T-helper 17 cell (primary cell): ENCODE measurements at places on chromosomes 12 and 14. TPM values are rescaled to one million over a fixed set of nuclear protein-coding genes. Genes with fewer than 3 reads are reported as not detected.

DNA sequence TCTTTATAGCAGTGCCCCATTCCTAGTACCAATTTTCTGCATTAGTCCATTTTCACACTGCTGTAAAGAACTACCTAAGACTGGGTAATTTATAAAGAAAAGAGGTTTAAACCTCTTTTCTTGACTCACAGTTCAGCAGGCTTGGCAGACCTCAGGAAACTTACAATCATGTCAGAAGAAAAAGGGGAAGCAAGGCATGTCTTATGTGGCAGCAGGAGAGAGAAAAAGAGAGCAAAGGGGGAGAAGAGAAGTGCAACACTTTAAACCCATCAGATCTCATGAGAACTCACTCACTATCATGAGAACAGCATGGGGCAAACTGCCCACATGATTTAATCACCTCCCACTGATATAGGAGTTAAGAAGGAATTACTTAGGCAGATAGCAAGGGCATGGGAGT, 101.6 kb upstream of the PLEKHG7 start:
- H3K27ac ChIP-seq = peak overlapping the region; percentile 1
- no peak for DNase-seq
- peaks cover 4% of the 10 kb centered on the region for H3K36me3 ChIP-seq
- H3K27me3 ChIP-seq = no peaks in the 10 kb centered on the region

DNA sequence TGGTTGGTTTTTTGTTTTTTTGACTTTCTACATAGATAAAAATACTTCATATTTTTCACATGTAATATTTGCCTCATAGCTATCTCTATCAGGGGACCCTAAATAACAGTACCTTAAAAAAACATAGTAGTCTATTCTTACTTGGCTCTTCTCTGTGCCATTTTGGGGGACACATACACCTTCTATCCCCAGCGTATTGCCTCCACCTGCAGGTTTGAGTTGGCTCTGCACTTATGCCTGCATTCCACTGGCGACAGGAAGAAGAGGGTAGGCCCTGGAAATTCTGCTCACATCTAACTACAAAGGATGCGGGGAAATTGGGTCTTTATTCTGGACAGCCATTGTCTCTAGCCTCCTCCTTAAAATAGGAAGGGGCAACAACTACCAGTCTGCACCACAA, 13.8 kb upstream of the IFI27L2 start:
- H3K36me3 ChIP-seq = peaks cover 2% of the 10 kb centered on the region
- no peak for DNase-seq
- peaks cover 3% of the 10 kb centered on the region for H3K4me1 ChIP-seq
- H3K4me3 ChIP-seq = no peak overlapping the region

GRCh38 chr14:100589071-100589759, 2.0 kb upstream of the BEGAIN start:
- no peak for DNase-seq
- H3K4me1 ChIP-seq = peaks cover 11% of the 10 kb centered on the region
- H3K36me3 ChIP-seq = peaks cover 4% of the 10 kb centered on the region
- H3K27me3 ChIP-seq = peaks cover 50% of the 10 kb centered on the region
- no peak overlapping the region for H3K27ac ChIP-seq
- no peak overlapping the region for H3K4me3 ChIP-seq

- peak overlapping the region; percentile 93 for H3K4me3 ChIP-seq
- peaks cover 81% of the 10 kb centered on the region for H3K27me3 ChIP-seq
- H3K4me1 ChIP-seq = peaks cover 20% of the 10 kb centered on the region
- peak; percentile 62 for DNase-seq
- no peak overlapping the region for H3K27ac ChIP-seq
These were observed 9.4 kb downstream of the LHX5 start for GRCh38 chr12:113462117-113462774.

- peak overlapping the region; percentile 100 for H3K27ac ChIP-seq
- H3K27me3 ChIP-seq = no peaks in the 10 kb centered on the region
- no peaks in the 10 kb centered on the region for H3K36me3 ChIP-seq
- peak overlapping the region; percentile 97 for H3K4me3 ChIP-seq
These were observed 3.1 kb downstream of the HDAC7 start for GRCh38 chr12:47816403-47817271.

DNA sequence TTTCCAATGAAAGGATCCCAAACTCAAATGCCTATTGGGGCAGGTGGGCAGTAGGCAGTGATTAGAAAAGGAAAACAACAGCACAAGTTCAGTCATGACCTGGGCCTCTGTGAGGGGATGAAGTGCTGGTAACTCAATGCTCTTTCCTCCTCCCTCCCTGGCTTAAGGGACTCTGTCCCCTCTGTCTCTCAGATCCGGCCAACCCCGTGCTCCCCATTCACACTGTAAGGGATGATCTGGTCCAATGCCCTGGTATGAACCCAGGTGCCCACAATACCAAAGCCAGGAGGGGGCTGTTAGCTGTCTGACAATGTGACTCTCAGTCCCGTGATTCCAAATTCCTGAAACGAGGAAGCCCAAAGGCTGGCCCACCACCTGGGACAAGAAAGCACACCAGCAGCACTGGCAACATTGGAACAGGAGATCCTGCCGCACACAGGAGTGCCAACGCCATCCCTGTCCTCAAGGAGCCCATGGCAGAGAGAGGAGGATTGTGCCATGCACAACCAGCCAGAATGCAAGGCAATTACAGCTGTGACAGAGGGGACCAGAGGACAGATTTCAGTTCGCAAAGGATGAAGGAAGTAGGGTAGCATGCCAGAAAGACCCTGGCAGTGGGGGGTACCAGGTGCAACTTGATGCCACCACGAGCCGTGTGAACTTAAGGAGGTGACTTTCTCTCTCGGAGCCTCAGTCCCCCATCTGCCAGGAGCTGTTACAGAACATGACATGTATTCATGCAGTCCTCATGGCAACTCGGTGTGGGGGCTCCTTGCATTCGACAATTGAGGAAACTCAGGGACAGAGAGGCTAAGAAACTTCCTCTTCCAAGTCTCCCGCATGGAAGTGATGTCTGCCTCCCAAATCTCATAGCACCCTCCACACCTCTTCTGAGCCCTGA, 37.6 kb downstream of the SERPINA3 start:
- H3K4me1 ChIP-seq = no peaks in the 10 kb centered on the region
- no peak overlapping the region for H3K4me3 ChIP-seq
- DNase-seq = no peak
- no peak overlapping the region for H3K27ac ChIP-seq
- H3K36me3 ChIP-seq = no peaks in the 10 kb centered on the region
- no peaks in the 10 kb centered on the region for H3K27me3 ChIP-seq

DNA sequence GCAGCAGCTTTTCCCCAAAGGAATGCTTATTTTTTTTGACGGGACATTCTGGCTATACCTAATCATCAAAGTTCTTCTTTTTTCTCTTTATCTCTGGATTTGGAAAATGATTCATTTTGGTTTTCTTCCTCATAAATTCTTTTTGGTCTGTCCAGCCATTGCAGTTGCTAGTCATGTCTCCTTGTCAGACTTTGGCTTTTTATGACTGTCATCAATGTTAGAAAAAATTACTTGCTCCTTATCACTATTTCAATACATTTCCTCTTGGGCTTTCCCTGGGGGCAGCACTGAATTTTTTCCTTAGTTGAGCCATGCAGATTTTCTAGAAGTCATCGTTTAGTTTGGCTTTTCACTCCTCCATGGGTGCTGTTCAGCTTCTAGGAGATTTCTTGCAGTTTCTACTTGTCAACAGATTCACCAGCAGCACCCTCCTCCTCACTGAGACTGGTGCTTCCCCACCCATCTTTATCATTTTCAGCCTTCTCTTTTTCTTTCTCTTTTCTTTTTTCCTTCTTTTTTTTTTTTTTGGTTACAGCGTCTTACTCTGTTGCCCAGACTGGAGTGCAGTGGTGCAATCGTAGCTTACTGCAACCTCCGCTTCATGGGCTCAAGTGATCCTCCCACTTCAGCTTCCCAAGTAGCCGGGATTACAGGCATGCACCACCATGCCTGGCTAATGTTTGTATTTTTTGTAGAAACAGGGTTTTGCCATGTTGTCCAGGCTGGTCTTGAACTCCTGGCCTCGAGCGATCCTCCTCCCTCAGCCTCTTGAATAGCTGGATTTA, 5.2 kb downstream of the ADIPOR2 start:
- H3K4me3 ChIP-seq = no peak overlapping the region
- H3K4me1 ChIP-seq = peaks cover 45% of the 10 kb centered on the region
- H3K36me3 ChIP-seq = peaks cover 2% of the 10 kb centered on the region
- DNase-seq = no peak
- H3K27me3 ChIP-seq = no peaks in the 10 kb centered on the region
- peak overlapping the region; percentile 8 for H3K27ac ChIP-seq

GRCh38 chr12:107235600-107235999, 142.3 kb upstream of the CRY1 start:
- no peak overlapping the region for H3K27ac ChIP-seq
- no peak for DNase-seq
- H3K27me3 ChIP-seq = peaks cover 31% of the 10 kb centered on the region
- no peak overlapping the region for H3K4me3 ChIP-seq
- H3K36me3 ChIP-seq = peaks cover 2% of the 10 kb centered on the region

- H3K4me3 ChIP-seq = no peak overlapping the region
- no peak overlapping the region for H3K27ac ChIP-seq
- H3K36me3 ChIP-seq = no peaks in the 10 kb centered on the region
- DNase-seq = no peak
- no peaks in the 10 kb centered on the region for H3K27me3 ChIP-seq
These were observed 23.4 kb downstream of the PRKAB1 start for GRCh38 chr12:119691202-119691810.

DNA sequence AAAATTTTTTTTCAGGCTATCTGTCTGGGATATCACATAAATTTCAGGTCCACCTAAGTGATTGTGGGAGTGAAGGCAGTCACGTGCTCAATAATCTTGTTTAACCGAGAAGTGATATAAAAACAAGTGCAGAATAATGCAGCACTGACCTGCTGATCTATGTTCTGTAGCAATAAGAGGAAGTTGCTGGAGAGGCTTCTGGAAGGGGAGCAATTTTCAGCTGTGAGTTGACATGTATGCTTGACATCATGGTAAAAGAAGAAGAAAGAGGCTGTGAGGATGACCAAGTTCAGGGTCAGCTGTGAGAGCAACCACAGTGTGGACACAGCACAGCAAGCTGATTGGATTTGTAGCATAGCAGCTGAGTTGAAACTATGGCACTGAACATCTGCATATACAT, 172.0 kb upstream of the PELI2 start:
- H3K4me3 ChIP-seq = no peak overlapping the region
- no peaks in the 10 kb centered on the region for H3K36me3 ChIP-seq
- no peak for DNase-seq
- H3K4me1 ChIP-seq = no peaks in the 10 kb centered on the region

GRCh38 chr14:64060199-64060545, 207.4 kb downstream of the SYNE2 start:
- H3K27me3 ChIP-seq = no peaks in the 10 kb centered on the region
- H3K4me1 ChIP-seq = peaks cover 12% of the 10 kb centered on the region
- H3K27ac ChIP-seq = no peak overlapping the region
- DNase-seq = no peak
- no peak overlapping the region for H3K4me3 ChIP-seq
- H3K36me3 ChIP-seq = peaks cover 14% of the 10 kb centered on the region

DNA sequence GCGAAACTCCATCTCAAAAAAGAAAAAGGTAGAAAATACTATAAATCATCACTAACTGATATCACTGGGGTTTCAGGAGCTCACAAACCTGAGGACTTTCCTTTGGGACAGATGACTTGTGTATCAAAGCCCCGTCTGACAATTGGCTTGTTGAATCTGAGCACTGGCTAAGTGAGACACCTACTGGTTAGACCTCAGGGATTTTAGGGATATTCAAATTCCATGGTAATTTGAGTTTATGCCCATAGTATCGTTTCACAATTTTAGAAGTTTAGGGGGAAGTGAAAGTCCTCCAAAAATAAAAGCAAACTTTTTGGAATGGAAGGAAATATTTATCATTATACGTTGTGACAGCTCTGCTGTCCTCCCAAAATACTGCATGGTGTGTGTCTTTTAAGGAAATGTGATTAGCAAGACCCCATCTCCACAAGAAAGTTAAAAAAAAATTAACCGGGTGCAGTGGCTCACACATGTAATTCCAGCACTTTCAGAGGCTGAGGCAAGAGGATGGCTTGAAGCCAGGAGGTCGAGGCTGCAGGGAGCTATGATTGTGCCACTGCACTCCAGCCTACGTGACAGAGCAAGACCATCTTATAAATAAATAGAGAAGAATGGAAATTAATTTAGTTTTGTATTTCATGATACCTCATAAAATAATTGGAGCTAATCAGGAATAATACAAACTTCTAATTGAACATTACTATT, 49.2 kb downstream of the FBXL14 start:
- H3K4me3 ChIP-seq = no peak overlapping the region
- no peak for DNase-seq
- peaks cover 2% of the 10 kb centered on the region for H3K4me1 ChIP-seq
- no peak overlapping the region for H3K27ac ChIP-seq
- H3K36me3 ChIP-seq = peaks cover 3% of the 10 kb centered on the region
- peaks cover 39% of the 10 kb centered on the region for H3K27me3 ChIP-seq

DNA sequence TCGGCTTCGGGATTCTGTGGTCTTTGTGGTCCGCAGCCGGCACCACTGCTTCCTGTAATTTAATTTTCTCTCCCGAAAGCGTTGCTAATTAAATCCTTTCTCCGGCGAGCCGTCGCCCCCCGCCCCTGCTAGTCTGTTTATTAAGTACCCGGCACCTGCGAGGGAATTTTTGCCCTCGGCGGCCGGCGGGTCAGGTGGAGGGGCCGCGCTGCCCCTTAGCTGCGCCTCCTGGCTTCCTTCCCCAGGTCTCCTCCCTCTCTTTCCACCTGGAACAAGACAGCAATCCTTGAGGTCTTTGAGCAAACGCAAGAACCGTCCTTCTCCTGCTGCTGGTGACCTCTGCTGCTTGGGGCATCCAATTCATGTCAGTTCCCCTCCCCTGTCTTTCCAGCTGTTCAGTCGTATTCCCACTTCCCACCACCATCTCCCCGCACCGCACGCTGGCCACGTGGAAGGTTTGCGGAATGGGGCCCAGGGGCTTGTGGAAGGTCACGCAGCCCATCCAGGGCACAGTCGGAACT, 16.2 kb downstream of the ZDHHC22 start:
- no peak for DNase-seq
- H3K27me3 ChIP-seq = peaks cover 24% of the 10 kb centered on the region

DNA sequence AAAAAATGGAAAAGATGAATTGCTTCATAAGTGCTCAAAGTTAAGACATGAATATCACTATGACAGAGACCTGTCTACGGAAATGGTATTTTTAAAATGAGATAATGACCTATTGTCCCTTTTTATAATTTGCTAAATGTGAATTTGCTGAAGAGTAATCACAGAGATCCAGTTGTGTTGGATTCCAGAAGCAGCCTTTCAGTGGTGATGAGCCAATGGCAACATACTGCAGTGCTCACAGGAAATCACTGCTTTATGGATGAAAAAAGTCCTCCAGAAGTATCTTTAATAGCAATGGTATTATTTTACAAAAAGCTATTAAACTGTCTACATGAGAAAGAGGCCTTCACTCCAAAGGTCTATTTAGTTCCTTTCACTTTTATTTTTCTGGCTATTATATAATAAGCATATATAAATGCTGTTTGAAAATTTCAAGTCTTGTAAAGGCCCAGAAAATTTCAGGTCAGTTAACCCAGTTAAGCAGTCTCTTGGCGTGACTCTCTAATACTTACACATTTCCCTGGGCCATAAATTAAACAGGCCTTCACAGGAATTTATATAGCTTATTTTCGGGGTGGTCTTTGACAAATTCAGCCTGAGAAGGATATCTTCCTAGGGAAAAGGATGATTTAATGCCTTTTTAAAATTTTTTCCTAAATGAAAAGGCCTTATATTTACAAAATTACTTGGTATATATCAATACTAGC, 55.4 kb downstream of the KCNJ8 start:
- DNase-seq = no peak
- no peak overlapping the region for H3K27ac ChIP-seq
- peaks cover 20% of the 10 kb centered on the region for H3K27me3 ChIP-seq
- no peak overlapping the region for H3K4me3 ChIP-seq
- H3K4me1 ChIP-seq = no peaks in the 10 kb centered on the region

GRIP1 gene
- total RNA-seq = 2.4 TPM

LTB4R gene
- total RNA-seq = 21.5 TPM

NRL gene
- total RNA-seq = 3.2 TPM

MMP19 gene
- not detected for total RNA-seq

ISM2 gene
- total RNA-seq = not detected
